ENCODE measurements at places on chromosomes 5 and 9.
A peak's percentile ranks its signal among the peaks of the same experiment; 100 is the strongest.

DNA sequence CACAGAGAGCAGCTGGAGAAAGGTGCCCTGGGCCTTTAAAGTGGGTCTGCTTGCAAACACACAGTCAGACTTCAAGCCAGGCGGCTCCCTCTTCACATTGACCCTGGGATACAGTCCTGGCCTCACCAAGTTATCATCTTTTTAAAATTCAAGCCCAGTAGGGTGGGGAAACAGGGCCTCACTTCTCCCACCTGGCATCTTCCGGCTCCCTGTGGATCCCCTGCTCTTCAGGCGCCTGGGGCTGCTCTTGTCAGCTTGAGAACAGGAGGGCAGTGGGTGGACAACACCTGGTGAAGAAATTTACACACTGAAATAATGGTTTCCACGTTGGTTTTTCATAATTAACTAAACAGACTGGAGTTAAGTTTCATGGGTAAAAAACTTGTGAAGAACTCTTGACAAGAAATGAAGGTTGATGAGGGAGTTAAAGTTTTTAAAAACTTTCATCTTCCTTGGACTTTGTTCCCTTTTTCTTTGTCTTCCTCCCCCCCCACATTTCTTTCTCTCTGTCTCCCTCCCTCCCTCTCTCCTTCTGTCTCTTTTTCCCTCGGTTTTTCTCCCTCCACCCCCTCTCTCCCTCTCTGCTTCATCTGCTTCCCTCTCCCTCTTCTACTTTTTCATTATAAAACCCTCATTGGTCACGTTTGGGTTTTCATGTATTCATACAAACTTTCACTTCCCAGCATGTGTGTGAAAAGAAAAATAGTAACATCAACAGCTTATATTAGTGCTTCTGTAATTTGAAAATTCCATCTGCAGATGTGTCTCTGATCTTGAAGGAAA is 219.6 kb downstream of the DMRT2 start:
- no peak overlapping the region for H3K4me3 ChIP-seq
- no peak for DNase-seq
- no peak overlapping the region for H3K27ac ChIP-seq
- no peaks in the 10 kb centered on the region for H3K4me1 ChIP-seq
- H3K27me3 ChIP-seq = no peaks in the 10 kb centered on the region

DNA sequence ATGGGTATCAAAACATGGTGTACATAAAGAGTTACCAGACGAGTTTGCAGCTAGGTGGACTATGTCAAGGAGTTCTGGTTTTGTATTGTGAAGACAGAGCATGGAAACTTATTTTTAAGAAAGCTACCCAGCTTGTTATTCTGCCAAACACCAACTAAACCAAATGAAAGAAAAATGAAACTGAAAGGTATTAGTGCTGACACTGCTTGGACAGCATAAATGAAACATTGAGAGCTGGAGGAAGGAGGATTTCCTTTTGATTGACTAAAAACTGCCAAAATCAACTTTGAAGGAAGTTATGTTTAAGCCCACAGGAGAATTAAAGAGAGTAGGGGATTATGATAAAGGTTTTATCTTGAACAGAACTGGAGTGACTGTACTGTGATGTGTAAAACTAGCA is 766.2 kb downstream of the PTPRD start:
- H3K4me1 ChIP-seq = no peaks in the 10 kb centered on the region
- no peak overlapping the region for H3K27ac ChIP-seq
- H3K4me3 ChIP-seq = no peak overlapping the region
- no peak for DNase-seq
- no peaks in the 10 kb centered on the region for H3K36me3 ChIP-seq

- H3K4me1 ChIP-seq = peaks cover 12% of the 10 kb centered on the region
- H3K36me3 ChIP-seq = no peaks in the 10 kb centered on the region
- no peak overlapping the region for H3K4me3 ChIP-seq
- no peaks in the 10 kb centered on the region for H3K27me3 ChIP-seq
- H3K27ac ChIP-seq = peak overlapping the region; percentile 87
Observed at GRCh38 chr5:72453246-72453775, 53.9 kb downstream of the ZNF366 start.

GRCh38 chr5:94885931-94886330 is 267.5 kb downstream of the SLF1 start:
- DNase-seq = no peak
- H3K4me3 ChIP-seq = no peak overlapping the region
- H3K4me1 ChIP-seq = no peaks in the 10 kb centered on the region
- H3K27me3 ChIP-seq = no peaks in the 10 kb centered on the region
- H3K36me3 ChIP-seq = no peaks in the 10 kb centered on the region

- no peak for DNase-seq
- H3K27me3 ChIP-seq = no peaks in the 10 kb centered on the region
- H3K36me3 ChIP-seq = no peaks in the 10 kb centered on the region
- no peak overlapping the region for H3K4me3 ChIP-seq
Observed at GRCh38 chr5:33701251-33701650, 190.5 kb downstream of the ADAMTS12 start.

- no peaks in the 10 kb centered on the region for H3K36me3 ChIP-seq
- peak within 1 kb of the TSS; percentile 17 for H3K4me3 ChIP-seq
- no peaks in the 10 kb centered on the region for H3K4me1 ChIP-seq
- H3K27me3 ChIP-seq = no peaks in the 10 kb centered on the region
- DNase-seq = peak; percentile 54
- H3K27ac ChIP-seq = peak within 1 kb of the TSS; percentile 73
Observed at GRCh38 chr5:54455413-54456157, at the start of gene HSPB3. HSPB3 (plus strand) TSS chr5:54455699; CDS start chr5:54455790, 91 bp downstream.
